ENCODE measurements at places on chromosomes 6 and 20.

- DNase-seq: no peak
These were observed 1.7 kb downstream of the SHLD1 start for GRCh38 chr20:5751856-5752255.

- DNase-seq: no peak
These were observed 162.1 kb upstream of the OGFRL1 start for GRCh38 chr6:71126506-71126905.

GRCh38 chr20:49790077-49790798 is 22.4 kb upstream of the SLC9A8 start:
- no peak for DNase-seq

DNA sequence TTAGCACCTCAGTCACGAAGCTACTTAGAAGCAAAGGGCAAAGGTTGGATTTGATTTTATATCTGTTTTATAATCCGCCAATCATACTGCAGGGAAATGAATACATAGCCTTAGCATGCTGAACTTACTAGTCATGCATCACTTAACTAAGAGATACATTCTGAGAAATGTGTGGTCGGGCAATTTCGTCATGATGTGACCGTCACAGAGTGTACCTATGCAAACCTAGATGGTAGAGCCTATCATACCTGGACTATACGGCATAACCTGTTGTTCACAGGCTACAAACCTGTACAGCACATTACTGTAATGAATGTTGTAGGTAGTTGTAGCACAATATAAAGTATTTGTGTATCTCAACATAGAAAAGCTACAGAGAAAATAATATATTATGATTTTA is 345.2 kb upstream of the RGS17 start:
- DNase-seq: no peak

DNA sequence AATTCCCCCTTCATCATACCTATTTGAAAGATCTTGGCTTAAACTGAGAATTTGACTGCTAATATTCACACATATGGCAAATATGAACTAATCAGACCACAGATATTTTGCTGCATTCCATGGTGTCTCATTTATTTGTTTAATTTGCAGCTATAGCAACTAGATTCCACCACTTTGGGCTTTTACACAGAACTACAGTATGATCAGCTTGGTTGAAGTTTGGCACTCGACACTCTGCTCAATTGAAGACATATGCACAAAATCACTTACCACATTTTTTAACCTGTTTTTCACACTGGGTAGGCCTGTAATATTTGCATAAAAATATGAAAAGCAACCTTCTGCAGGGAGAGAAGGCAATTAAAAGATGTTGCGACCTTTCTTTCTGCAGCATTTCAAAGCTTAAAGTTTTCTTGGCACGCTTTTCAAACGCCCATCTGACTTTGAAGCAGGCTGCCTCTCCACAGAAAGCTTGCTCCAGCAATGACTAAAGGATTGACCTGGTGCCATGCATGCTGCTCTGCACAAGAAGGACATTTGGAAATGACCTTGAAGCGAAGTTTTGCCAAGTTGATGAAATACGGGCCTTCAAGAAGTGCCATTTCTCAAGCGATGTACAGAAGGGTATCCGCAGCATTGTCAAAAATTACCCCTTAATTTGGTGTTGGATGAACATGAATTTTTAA is 126.7 kb downstream of the AIG1 start:
- no peak for DNase-seq

DNA sequence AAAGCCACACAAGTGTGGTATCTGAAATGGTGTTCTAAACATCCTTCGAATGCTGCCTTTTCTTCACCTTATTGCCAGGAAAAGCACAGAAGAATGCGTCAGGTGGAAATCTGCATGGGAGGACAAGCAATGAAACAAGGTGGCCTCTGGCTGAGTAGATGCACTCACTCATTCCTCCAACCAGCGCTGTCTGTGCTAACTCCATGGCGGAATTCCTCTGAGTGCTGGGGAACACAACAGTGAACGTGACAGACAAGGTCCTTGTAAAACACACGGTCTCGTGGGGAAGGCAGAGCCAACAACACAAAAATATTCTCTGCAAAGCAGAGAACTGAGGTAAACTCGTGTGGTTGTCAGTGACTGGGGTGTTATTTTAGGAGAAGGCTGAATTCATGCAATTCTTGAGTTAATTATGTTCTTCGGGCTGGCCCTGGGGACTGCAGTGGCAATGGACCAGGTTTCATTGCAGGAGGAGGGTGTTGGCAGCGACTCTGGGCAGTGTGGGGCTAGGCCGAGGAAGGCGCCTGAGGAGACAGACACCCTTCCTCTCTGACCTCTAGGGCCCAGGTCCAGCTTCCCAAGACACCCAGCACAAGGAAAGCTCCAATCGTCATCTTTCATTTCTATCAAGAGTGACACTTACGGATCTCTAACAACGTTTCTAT is 339.7 kb downstream of the PRKN start:
- DNase-seq: no peak

- no peak for DNase-seq
These were observed 24.2 kb downstream of the ISM1 start for GRCh38 chr20:13245250-13245723.

DNA sequence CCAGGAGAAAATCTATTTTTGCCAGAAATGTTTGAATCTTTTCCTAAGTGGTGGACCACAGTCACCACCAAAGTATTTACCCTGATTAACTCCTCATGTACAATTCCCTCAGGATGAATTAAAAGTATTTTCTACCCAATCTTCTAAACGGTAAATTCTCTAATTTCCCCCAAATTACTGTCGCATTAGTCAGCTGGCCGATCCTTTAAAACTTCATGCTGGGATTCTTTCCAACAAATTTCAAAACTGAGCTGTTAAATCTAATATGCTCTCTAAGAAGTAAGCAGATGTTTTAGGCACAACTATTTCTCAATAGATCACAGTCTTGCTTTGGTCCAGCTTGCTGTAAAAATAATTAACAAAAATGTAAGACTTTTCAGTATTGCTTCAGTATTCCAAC is 447.2 kb downstream of the FRK start:
- DNase-seq: no peak

All from left renal pelvis (tissue), 4 donors.